Fibroblast of lung (primary cell): ENCODE measurements at places on chromosomes 11 and 22.

- no peak overlapping the region for H3K27ac ChIP-seq
- no peaks in the 10 kb centered on the region for H3K4me1 ChIP-seq
- H3K36me3 ChIP-seq = no peaks in the 10 kb centered on the region
Observed at GRCh38 chr11:74212533-74212932, 41.4 kb downstream of the PPME1 start.

DNA sequence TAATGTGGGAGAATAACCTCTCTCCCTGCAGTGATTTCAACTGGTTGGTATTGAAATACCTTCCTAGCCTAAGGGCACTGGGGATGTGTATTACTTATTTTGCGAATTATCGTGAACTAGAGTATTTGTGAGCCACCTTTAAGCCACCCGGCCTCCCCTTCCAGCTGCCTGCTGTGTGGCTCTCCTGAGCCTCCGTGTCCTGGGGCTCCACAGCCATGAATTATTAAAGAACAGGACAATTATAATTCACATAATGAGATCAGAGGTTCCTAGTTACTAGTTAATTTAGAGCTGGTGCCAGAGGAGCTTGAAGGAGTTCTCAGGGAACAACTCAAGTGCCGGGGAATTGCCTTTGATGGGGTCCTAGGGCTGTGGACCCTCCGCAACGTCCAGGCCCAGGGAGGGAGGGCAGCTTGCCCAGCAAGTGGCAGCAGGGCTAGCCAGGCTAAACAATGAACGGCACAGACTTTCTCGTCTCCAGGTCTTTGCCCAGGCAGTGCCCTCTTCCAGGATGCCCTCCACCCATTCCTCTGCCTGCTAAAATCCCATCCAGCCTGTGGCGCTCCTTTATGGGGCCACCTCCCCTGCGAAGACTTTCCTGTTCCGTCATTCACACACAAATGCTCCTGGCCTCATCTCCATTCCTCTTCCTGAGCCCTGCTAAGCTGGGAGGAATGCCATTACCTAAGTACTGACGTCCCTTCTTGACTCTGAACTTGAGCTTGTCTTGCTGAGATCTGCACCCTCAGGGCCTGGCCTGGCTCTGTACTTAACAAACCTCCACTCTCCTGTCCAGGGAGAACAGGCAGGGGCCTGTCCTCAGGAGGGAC is 91.5 kb downstream of the RTL6 start:
- H3K27me3 ChIP-seq = peaks cover 4% of the 10 kb centered on the region
- peak; percentile 62 for DNase-seq
- H3K27ac ChIP-seq = no peak overlapping the region
- no peaks in the 10 kb centered on the region for H3K4me1 ChIP-seq
- H3K36me3 ChIP-seq = no peaks in the 10 kb centered on the region
- no peak overlapping the region for H3K4me3 ChIP-seq

- no peaks in the 10 kb centered on the region for H3K4me1 ChIP-seq
- H3K27ac ChIP-seq = no peak overlapping the region
- H3K4me3 ChIP-seq = no peak overlapping the region
- peaks cover 21% of the 10 kb centered on the region for H3K27me3 ChIP-seq
- H3K36me3 ChIP-seq = no peaks in the 10 kb centered on the region
Observed at GRCh38 chr11:18700872-18701271, 2.3 kb downstream of the TMEM86A start.

DNA sequence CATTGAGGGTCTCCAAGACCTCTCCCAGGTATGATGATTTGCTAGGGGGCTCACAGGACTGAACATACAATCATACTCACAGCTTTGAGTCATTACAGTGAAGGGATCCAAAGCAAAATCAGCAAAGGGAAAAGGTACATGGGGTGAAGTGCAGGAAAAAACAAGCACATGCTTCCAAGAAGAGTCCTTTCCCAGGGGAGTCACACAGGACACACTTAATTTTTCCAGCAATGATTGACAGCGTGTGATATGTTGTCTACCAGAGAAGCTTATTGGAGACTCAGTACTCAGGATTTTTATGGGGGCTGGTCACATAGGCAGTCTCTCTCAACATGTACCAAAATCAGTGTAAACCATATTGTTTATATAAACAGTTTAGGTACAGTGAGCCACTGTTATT is 25.3 kb downstream of the CUL5 start:
- H3K4me3 ChIP-seq = no peak overlapping the region
- H3K4me1 ChIP-seq = peaks cover 8% of the 10 kb centered on the region
- H3K27ac ChIP-seq = no peak overlapping the region
- no peaks in the 10 kb centered on the region for H3K27me3 ChIP-seq

DNA sequence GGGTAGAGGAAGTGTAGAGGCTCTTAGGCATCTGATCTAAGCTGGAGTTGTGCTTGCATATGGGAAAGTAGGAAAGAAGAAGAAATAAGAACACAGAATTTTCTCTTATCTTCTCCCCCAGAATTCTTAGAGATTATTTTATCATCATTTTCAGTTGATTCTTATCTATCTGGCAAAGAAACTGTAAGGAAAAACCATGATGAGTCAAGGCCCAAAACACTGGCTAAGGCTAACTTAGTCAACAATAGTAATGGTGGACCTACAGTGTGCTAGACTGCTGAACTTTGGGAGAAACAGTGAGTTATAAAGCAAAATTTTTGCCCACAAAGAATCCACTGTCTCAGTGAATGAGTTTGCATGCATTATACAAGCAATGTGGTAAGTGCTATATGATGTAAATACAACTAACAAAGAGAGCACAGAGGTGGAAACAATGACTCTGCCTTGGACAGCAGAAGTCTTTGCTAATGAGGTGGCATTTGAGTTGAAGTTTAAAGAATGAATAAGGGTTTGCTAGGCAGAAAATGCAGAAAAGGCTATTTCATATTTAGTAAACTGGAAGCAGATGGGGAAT is 344.5 kb upstream of the PLET1 start:
- H3K36me3 ChIP-seq = no peaks in the 10 kb centered on the region
- H3K4me3 ChIP-seq = no peak overlapping the region
- H3K27me3 ChIP-seq = no peaks in the 10 kb centered on the region
- no peaks in the 10 kb centered on the region for H3K4me1 ChIP-seq

DNA sequence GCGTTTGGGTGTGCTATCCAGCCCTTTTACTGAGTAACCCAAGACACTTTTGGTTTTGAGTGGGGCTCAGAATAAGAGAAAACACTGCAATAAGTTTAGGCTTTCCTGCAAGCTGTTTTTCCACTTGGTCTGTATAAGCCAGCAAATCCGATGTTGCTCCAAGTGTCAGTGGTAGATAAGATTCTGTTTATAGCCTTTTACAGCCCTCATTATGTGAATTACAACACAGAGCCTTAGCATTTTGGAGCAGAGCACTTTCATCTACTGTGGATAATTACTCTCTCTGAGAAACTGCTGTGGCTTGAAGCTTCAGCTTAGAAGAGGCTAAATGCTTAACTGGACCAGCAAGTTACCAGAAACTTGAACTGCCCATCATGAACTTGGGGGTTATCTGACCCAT is 601.1 kb downstream of the JRKL start:
- H3K36me3 ChIP-seq = no peaks in the 10 kb centered on the region
- H3K4me3 ChIP-seq = no peak overlapping the region
- no peak for DNase-seq
- no peak overlapping the region for H3K27ac ChIP-seq
- H3K4me1 ChIP-seq = no peaks in the 10 kb centered on the region
- no peaks in the 10 kb centered on the region for H3K27me3 ChIP-seq

GRCh38 chr11:124752471-124753102 is 532 bp upstream of the VSIG2 start:
- DNase-seq = no peak
- H3K4me3 ChIP-seq = no peak overlapping the region
- H3K36me3 ChIP-seq = no peaks in the 10 kb centered on the region
- no peak overlapping the region for H3K27ac ChIP-seq

DNA sequence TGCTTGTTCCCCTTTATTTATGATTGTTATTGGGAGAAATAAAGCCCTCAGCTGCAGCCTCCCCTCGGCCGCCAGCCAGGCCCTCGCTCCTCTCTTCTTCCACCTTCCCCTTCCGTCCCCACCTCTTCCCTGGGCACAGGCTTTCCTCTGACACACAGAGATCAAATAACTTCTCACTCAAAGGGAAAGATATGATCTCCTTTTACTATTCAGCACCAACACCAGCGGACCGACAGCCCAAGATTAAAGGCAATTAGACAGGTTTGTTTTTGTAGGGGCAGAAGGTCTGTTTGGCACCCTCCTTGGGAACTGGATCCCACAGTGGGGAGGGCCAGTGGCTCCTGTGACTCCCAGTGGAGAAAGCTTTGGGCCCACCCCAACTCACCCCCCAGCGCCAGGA is 23.0 kb downstream of the NECTIN1 start:
- no peaks in the 10 kb centered on the region for H3K36me3 ChIP-seq
- H3K27ac ChIP-seq = no peak overlapping the region
- DNase-seq = no peak
- no peaks in the 10 kb centered on the region for H3K27me3 ChIP-seq
- no peak overlapping the region for H3K4me3 ChIP-seq
